K562 (cell line): ENCODE measurements at places on chromosomes 16 and 17.
A peak's percentile ranks its signal among the peaks of the same experiment; 100 is the strongest.

DNA sequence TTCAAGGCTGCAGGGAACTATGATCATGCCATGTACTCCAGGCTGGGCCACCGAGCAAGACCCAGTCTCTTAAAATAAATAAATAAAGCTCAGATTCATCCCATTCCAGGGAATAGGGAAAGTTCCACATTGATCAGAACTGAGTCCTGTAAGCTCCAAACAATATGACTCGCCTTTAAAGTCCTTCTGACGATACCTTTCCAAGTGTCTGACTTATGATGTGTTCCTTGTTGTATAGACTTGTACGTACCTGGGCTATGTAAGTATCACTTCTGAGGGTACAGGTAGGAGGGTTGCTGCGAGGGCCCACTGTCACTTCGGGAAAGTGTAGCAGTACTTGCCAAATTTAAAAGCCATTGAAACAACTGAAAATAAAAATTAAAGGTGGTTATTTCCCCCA is 252.8 kb downstream of the IRX3 start:
- H3K27ac ChIP-seq: no peak overlapping the region
- H3K27me3 ChIP-seq: no peaks in the 10 kb centered on the region
- H3K4me3 ChIP-seq: no peak overlapping the region
- H3K4me1 ChIP-seq: no peaks in the 10 kb centered on the region
- no peaks in the 10 kb centered on the region for H3K36me3 ChIP-seq

DNA sequence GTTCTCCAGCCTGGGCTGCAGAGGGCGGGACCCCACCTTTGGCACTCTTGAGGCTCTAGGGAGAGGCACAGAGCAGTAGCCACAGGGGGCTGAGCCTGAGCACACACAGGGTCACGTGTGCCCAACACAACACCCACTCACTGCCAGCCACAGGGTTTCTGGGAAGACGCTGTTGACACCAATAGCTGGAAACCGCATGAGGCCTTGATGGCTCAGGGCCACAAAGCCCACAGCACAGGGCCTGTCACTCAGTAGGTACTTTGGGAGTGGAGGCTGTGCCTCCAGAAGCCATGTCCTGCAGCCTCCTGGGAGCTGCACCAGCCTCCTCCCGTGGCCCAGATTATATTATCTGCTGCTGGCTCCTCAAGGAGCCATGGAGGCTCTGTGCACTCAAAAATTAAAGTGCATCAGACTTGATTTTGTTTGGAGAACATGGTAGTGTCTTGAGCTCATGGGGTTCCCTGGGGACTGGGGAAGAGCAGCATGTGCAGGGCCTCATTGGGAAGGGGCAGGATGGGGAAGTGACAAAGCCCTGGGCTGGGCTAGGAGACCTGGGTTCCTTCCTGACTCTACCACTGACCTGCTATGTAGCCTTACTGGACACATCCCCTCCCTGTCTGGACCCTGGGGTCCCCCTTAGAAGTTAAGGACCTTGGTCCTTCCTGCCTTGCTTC is 12.5 kb upstream of the SREBF1 start:
- H3K27me3 ChIP-seq: no peaks in the 10 kb centered on the region
- no peak overlapping the region for H3K4me3 ChIP-seq
- H3K36me3 ChIP-seq: no peaks in the 10 kb centered on the region
- peaks cover 71% of the 10 kb centered on the region for H3K4me1 ChIP-seq
- DNase-seq: peak; percentile 49

GRCh38 chr16:24918641-24919040 is 72.9 kb downstream of the SLC5A11 start:
- no peak for DNase-seq
- H3K4me1 ChIP-seq: no peaks in the 10 kb centered on the region; the same call in 2 of the 3 replicates
- no peak overlapping the region for H3K4me3 ChIP-seq
- no peaks in the 10 kb centered on the region; the same call in 1 of the 2 replicates for H3K27me3 ChIP-seq
- H3K36me3 ChIP-seq: peaks cover 19% of the 10 kb centered on the region; the same call in 1 of the 3 replicates

DNA sequence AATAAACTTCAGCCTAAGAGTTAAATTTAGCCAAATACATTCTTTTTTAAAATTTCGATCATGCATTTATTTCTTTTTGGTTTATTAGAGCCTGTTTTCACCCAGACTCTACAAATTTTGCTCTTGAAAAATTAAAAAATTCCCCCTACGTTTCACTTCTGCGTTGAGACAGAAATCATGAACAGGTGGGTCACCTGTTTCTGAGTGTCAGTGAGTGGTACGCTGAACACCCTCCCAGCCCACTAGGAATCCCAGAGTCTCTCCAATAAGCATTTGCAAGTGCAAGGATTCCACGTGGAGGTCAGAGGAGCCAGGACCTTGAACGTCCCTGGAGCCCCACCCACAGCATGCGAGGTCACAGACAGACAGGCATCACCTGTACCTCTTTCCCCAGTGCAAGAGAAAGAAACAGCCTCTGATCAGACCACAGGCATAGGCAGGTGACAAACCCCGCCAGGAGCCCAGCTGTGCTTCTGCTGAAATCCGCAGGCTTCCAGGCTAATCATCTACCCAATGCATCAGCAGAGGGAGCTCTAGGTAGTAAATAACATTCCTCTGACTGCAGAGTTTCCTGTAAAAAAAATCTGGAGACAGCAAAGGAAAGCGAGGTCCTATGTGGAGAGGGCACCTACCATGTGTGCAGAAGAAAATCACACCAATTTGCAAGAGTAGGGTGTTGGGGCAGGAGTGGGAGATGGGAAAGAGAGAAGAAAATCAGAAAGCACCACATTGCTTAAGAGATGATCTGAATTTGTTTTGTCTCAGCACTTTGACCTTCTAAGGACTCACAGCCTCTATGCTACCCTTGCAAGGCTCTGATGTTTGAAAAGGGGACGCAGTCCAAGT is 5.9 kb upstream of the XYLT1 start:
- H3K27me3 ChIP-seq: peaks cover 40% of the 10 kb centered on the region
- no peak overlapping the region for H3K27ac ChIP-seq
- no peaks in the 10 kb centered on the region for H3K36me3 ChIP-seq
- peak; percentile 18 for DNase-seq
- H3K4me1 ChIP-seq: no peaks in the 10 kb centered on the region
- H3K4me3 ChIP-seq: no peak overlapping the region

- peaks cover 43% of the 10 kb centered on the region; the same call in 2 of the 3 replicates for H3K36me3 ChIP-seq
- peaks cover 25% of the 10 kb centered on the region for H3K4me1 ChIP-seq
- H3K27me3 ChIP-seq: no peaks in the 10 kb centered on the region
- no peak for DNase-seq
- H3K27ac ChIP-seq: peak overlapping the region; percentile 55
Observed at GRCh38 chr17:8150194-8151119, 1.7 kb downstream of the PER1 start.
